ENCODE measurements at places on chromosomes 5 and 9. TPM values are rescaled to one million over a fixed set of nuclear protein-coding genes. Genes with fewer than 3 reads are reported as not detected.

DNA sequence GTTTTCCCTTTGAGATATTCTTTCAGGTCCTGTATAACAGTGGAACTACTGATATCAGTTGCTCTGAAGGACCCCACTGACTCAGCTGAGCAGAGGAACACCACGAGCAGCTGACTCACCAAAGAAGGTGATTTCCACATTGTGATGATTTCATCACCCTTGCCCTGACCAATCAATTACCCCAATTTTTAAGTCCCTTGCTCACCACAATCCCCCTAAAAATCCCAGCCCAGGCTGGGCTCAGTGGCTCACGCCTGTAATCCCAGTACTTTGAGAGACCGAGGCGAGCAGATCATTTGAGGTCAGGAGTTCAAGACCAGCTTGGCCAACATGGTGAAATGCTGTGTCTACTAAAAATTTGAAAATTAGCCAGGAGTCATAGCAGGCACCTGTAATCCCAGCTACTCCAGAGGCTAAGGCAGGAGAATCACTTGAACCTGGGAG, 125.3 kb upstream of the ABCA1 start:
- peak; percentile 84 for DNase-seq

GRCh38 chr5:159021136-159021900, 78.4 kb downstream of the EBF1 start:
- no peak for DNase-seq

DNA sequence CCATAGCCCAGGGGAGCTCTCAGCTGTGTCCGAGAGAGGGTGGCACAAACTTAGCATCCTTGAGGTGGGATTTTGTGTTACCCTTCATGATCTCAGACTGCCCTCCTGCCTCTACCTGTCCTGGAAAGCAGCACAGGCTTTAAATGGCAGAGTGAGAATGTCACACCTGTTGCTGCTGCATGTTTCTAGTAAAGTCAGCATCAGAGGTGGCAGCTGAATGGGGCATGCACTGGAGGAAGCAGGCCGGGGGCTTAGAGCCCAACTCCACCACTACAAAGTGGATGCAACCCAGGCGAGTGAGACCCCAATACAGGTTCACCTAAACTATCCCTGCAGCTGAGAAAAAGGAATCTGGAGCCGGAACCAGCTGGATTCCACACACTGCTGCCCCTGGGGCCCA, 51.6 kb downstream of the MACROH2A1 start:
- no peak for DNase-seq

DNA sequence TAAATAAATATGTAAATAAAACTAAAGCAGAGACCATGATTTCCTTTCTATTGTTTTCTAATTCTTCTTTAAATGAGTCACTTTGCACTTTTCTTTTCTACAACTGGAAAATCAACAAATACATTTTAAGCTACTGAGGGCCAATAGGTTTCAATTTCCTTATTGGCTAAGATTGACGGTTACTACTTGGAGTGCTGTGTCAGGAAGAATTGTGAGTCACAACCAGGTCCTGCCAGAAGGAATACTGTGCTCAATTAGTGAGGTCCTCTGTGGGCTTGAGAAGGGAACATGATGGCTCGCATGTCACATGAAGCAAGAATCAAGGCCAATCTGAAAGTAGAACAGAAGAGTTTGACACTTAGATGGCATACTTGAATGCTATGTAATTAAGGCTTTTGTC, 110.8 kb downstream of the HMHB1 start:
- DNase-seq: peak; percentile 82

GRCh38 chr5:122121479-122122465, 7.6 kb upstream of the ZNF474 start:
- DNase-seq: no peak

Gene ACSL6
- total RNA-seq: 0.65 TPM
